ENCODE measurements at places on chromosomes 1 and 21.

- DNase-seq, result no peak
Observed at GRCh38 chr21:46572850-46573249, 32.0 kb downstream of the S100B start.

- DNase-seq, result no peak
Observed at GRCh38 chr1:41887365-41887764, 31.4 kb downstream of the HIVEP3 start.

DNA sequence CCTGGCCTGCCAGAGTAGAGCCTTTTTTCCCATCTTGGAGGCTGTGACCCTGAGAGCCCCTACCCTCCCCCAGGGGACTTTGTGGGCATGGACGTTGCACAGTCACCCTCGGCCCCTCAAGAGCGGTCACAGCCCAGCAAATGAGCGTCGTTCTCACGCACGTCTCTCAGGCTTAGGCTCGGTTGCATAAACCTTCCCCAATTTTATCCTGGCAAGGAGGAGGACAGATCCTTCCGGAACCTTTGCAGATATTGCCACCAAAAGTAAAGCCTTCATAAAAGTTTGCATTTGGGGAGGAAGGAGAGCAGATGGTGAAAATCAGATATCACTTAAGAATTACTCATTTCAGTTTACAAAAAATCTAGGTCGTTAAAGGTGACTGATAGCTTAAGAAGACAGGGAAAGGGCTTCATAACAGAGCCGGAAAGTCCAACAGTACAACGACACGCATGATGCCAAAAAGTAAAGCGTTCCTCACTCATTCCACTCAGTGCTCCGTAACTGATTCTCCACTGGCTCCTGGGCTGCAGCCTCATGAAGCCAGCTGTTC, 29.3 kb downstream of the PDE9A start:
- no peak for DNase-seq

DNA sequence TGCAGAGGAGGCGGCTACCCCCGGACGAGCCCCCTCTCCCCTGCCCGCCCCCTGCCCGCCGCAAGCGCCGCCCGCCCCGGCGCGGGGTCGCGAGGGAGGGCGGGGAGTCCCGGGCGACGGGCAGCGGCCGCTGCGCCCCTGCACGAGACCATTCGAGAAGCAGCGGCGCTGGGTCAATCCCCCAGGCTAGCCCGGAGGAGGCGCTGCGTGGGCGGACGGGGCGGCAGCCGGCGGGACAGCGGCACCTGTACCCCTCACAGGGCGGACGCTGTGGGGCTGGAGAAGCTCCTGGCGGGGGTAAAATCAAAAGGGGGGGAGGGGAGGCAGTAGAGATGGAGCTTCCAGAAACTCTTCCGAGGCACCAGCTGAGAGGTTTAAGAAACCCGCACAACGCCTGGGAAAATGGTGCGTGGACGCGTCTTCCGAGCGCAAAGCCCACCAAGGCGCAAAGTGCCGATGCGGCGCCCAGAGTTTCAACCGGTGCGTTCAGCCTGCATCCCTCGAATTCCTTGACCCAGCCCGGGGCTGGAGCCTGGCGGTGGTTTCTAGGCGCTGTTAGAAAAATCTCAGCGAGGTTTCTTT, at the start of gene PLPPR5:
TSS of gene PLPPR5 (minus strand) at position 1 of the 582 bp plus-strand sequence. CDS start 190 bp downstream, outside the sequence.
- no peak for DNase-seq

DNA sequence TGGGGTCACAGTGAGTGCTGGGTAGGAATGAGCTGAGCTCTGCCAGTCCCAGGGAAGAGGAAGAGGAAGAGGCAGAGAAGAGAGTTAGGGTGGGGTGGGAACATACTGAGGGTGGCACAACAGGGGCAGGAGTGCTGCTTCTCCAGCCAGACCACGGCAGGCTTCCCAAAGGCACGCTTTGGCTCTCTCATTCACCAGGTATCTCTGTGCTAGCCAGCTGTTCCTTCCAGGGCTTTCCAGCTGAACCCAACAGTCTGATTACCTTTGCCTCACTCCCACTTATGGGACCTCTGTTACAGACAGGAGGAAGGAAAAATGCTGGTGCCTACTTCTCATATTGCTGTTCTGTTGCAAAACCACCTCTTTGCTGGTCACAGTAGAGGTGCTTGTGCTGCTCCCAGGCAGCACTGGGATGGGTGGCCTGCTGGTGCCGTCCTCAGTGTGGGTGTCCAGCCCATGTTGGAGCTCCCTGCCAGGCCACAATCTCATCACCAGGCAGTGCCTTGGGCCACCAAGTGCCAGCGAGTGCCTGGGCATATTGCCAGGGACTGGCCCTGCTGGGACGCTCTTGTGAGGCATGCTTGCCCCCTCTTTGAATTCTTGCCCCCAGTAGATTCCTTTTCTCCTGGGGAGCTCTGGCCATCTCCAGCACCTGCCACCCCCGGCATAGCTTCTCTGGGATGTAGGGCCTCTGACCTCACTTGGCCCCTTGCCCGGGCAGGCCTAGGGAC, 2.1 kb downstream of the ADORA1 start:
- no peak for DNase-seq

All from activated T-helper 1 cell treated with anti-CD3 and anti-CD28 coated beads, Interleukin-12 subunit alpha, Interleukin-12 subunit beta, Interleukin-2, Interleukin-4 antibody, amounts not matched to agents 30 ng/mL and 10 ng/mL and 1 ng/mL, durations not matched to agents 14 hours and 24 hours and 36 hours (primary cell).